Esophagus muscularis mucosa (tissue), 4 donors: ENCODE measurements at places on chromosomes 1 and 21. TPM values are rescaled to one million over a fixed set of nuclear protein-coding genes. Genes with fewer than 3 reads are reported as not detected.

DNA sequence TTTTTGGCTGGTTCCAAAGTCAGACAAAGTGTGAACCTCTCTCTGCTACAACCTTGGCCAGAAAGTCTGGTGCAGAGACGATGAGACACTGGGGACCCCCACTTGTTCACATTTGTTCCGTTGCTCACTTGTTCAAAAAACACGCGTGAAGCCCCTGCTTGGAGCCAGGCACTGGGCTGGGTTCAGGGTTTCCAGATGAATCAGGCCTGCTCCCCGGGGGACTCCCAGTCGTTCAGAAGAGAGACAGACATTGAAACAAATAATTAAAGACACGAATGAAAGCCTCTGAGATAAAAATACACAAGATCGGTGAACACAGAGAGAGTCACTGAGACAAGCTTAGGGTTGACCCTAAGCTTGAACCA lies 101.5 kb upstream of the RUNX3 start:
- no peaks in the 10 kb centered on the region for H3K27me3 ChIP-seq
- peaks cover 11% of the 10 kb centered on the region for H3K4me1 ChIP-seq
- H3K36me3 ChIP-seq = no peaks in the 10 kb centered on the region
- H3K4me3 ChIP-seq = no peak overlapping the region
- no peak overlapping the region for H3K27ac ChIP-seq

GRCh38 chr1:90488451-90488850 lies 228.7 kb downstream of the BARHL2 start:
- DNase-seq = no peak
- no peaks in the 10 kb centered on the region for H3K27me3 ChIP-seq
- no peak overlapping the region for H3K4me3 ChIP-seq
- H3K27ac ChIP-seq = no peak overlapping the region

- H3K27me3 ChIP-seq = no peaks in the 10 kb centered on the region
- no peak overlapping the region for H3K4me3 ChIP-seq
- H3K27ac ChIP-seq = no peak overlapping the region
- no peaks in the 10 kb centered on the region for H3K4me1 ChIP-seq
These were observed 156.3 kb upstream of the C1orf174 start for GRCh38 chr1:4056422-4056821.

DNA sequence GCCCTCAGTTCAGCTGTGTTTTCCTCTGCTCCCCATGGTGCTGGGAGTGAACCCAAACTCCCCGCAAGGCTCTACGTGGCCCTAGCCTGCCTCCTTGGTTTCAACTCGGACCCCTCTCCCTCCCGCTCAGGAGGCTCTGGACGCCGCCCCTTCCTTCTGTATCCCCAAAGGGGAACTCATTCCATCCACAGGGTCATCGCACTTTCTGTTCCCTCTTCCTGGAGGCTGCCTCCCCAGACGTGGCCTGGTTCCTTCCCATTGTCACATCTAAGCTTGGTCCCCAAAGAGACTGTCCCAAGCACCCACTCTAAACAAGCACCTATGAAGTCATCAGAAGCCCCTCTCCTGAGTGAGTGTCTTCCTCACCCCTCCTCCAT lies 10.9 kb downstream of the KCNAB2 start:
- H3K27me3 ChIP-seq = no peaks in the 10 kb centered on the region
- no peaks in the 10 kb centered on the region for H3K36me3 ChIP-seq
- no peak overlapping the region for H3K27ac ChIP-seq
- peaks cover 20% of the 10 kb centered on the region for H3K4me1 ChIP-seq

DNA sequence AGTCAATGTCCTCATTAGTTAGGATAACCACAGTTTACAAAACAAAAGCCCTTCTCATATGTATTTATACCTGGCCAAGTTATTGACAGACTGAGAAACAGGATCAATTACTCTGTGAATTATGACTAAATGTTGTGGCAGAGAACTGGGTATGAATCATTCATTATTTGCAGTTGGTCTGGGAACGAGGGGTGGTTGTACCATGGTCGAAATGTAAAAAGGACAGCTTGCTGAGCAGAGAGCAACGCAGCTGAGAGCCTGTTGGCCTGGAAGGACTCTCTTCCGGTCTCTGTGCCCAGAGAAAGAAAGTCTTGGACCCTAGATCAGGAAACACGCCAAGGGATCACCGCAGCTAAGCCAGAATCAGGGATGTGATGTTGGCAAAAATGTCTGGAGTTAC lies 169.6 kb downstream of the DISC1 start:
- no peaks in the 10 kb centered on the region for H3K27me3 ChIP-seq
- H3K4me1 ChIP-seq = no peaks in the 10 kb centered on the region
- no peaks in the 10 kb centered on the region for H3K36me3 ChIP-seq
- H3K4me3 ChIP-seq = no peak overlapping the region

- H3K27ac ChIP-seq = peak overlapping the region; percentile 38
- peaks cover 98% of the 10 kb centered on the region for H3K4me1 ChIP-seq
- no peak overlapping the region for H3K4me3 ChIP-seq
- DNase-seq = no peak
These were observed 11.2 kb downstream of the TNFRSF1B start for GRCh38 chr1:12177999-12178441.

DNA sequence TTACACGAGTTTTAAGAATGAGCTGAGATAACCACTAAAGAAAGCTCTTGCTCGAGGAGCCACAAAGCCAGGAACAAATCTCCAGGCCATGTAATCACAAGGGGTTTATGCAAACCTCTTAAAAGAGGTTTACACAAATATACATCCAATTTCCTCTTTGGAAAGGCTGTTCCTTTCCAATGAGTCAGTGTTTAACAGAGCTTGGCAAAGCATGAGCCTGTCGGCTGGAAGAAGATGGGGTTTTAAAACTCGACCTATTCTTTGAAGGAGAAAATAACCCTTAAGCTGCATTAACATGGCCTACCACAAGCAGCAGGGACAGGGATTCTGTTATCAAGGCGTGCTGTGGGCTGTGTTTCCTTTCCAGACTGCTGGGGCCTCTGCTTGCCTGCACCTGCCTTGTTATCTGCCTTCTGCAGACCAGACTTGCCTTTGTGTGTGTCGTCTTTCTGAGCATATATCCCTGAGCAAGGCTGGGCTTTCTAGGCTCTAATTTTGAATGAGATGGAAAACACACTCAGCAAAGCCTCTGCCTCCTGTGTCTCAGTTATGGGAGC lies 40.6 kb upstream of the CYP2J2 start:
- peak; percentile 79 for DNase-seq
- H3K4me3 ChIP-seq = no peak overlapping the region

DNA sequence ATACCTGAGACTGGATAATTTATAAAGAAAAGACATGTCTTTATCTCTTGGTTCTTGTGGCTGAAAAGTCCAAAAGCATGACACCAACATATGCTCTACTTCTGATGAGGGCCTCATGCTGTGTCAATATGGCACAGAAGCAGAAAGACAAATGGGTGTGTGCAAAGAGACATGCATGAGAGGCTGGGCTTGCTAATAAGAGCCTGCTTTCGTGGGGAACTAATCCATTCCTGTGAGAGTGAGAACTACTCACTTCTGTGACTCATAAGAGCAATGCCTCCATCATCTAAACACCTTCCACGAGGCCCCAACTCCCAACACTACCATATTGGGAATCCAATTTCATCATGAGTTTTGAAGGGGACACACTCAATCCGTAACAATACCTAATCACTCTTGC lies 340.0 kb upstream of the DUSP10 start:
- H3K27me3 ChIP-seq = no peaks in the 10 kb centered on the region
- DNase-seq = peak; percentile 50
- no peak overlapping the region for H3K27ac ChIP-seq
- H3K4me1 ChIP-seq = peaks cover 15% of the 10 kb centered on the region
- H3K36me3 ChIP-seq = no peaks in the 10 kb centered on the region

DNA sequence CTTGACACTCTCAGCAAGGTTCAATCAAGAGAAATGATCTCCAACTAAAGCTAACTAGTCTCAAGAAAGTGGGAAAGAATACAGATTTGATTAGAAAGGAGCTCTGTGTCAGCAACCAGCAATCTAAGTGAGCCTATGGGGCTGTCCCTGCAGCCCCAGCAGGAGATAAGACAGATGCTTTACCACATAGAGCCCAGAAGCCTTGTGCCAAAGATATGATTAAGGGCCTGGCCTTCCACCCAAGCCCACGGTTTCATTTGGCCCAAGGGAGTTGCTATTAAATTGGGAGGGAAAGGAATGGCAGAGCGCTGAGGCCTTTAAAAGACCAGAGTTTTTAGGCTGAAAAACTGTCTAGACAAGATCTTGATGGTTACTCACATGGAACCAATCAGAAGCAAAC lies 74.8 kb downstream of the HLCS start:
- no peak overlapping the region for H3K27ac ChIP-seq
- H3K27me3 ChIP-seq = no peaks in the 10 kb centered on the region
- peaks cover 46% of the 10 kb centered on the region for H3K36me3 ChIP-seq
- DNase-seq = peak; percentile 87
- H3K4me1 ChIP-seq = no peaks in the 10 kb centered on the region

DNA sequence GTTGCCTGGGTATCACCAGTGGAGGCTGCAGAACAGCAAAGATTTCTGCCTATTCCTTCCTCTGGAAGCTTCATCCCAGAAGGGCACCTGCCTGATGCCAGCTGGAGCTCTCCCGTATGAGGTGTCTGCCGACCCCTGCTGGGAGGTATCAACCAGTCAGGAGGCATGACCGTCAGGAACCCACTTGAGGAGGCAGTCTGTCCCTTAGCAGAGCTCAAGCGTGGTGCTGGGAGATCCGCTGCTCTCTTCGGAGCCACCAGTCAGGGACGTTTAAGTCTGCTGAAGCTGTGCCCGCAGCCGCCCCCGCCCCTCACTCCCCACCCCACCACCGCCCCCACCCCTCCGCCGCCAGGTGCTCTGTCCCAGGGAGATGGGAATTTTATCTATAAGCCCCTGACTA lies 23.1 kb upstream of the HFM1 start:
- no peak overlapping the region for H3K4me3 ChIP-seq
- no peaks in the 10 kb centered on the region for H3K4me1 ChIP-seq
- H3K27me3 ChIP-seq = no peaks in the 10 kb centered on the region
- no peak for DNase-seq
- H3K27ac ChIP-seq = no peak overlapping the region
- no peaks in the 10 kb centered on the region for H3K36me3 ChIP-seq

- H3K4me1 ChIP-seq = peaks cover 21% of the 10 kb centered on the region
- peak overlapping the region; percentile 52 for H3K4me3 ChIP-seq
- H3K27me3 ChIP-seq = no peaks in the 10 kb centered on the region
- H3K36me3 ChIP-seq = no peaks in the 10 kb centered on the region
These were observed 35.8 kb downstream of the LDLRAD1 start for GRCh38 chr1:53982034-53982762.

GRCh38 chr1:32933742-32934322 lies 30.8 kb downstream of the RNF19B start:
- H3K4me1 ChIP-seq = peaks cover 12% of the 10 kb centered on the region
- H3K36me3 ChIP-seq = peaks cover 36% of the 10 kb centered on the region
- peak overlapping the region; percentile 50 for H3K27ac ChIP-seq
- no peak for DNase-seq

DNA sequence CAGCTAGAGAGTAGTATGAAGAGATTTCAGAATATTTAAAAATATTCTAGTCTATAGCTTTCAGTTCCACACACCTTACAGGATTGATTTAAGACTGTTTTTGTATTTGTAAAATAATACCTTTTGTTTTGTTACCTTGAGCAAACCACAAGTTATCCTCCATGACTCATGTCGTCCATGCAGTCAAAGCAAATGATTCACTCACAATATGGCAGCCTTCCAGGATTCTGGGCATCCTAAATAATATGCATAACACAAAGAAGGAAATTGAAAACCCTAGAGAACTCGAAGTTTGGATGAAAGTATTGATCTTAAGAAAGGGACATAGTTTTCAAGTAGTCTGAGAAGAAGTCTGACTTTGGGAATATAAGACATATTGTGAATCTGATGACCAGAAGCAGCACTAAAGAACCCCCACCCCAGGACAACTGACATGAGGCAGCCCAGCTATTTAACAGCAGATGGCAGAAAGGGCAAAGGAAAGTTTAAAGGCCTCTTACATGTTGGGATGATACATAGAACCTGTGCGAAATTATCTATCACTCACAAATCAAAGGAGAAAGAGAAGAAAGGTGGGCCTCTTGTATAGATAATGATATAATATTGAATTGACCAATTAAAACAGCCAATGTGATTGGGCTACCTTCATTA lies 857.9 kb downstream of the BRINP3 start:
- H3K4me1 ChIP-seq = no peaks in the 10 kb centered on the region
- H3K4me3 ChIP-seq = no peak overlapping the region
- no peak for DNase-seq

GRCh38 chr1:9145021-9145668 lies 16.2 kb upstream of the GPR157 start:
- no peak overlapping the region for H3K4me3 ChIP-seq
- H3K27ac ChIP-seq = no peak overlapping the region
- H3K27me3 ChIP-seq = no peaks in the 10 kb centered on the region
- no peak for DNase-seq
- no peaks in the 10 kb centered on the region for H3K36me3 ChIP-seq

GRCh38 chr21:16834791-16835190 lies 678.1 kb upstream of the CXADR start:
- no peaks in the 10 kb centered on the region for H3K27me3 ChIP-seq
- H3K36me3 ChIP-seq = no peaks in the 10 kb centered on the region
- H3K27ac ChIP-seq = no peak overlapping the region
- no peak overlapping the region for H3K4me3 ChIP-seq
- DNase-seq = no peak

DNA sequence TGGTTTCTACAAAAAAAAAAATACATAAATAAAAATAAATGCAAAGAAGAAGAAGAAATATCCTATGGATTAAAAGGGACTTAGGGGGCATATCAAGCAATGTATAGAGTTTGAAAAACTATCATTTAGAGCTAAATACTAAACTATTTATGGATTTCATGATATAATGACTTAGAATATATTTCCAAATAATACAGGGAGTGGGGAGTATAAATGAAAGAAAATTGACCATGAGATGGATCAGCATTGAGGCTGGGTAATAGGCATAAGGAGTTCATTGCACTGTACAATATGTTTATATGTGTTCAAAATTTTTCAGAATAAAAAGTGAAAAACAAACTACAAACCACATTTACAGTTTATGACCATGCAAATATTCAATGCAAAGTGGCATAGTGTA lies 18.8 kb downstream of the NHLH2 start:
- H3K27ac ChIP-seq = no peak overlapping the region
- no peaks in the 10 kb centered on the region for H3K36me3 ChIP-seq
- H3K4me1 ChIP-seq = no peaks in the 10 kb centered on the region
- DNase-seq = no peak

The C1orf216 gene
- total RNA-seq = 20.5 TPM

The AMY2A gene
- not detected for total RNA-seq

The NTMT2 gene
- not detected for total RNA-seq

The ENAH gene
- total RNA-seq = 198 TPM

The AGRN gene
- 31.6 TPM for total RNA-seq

The NCMAP gene
- total RNA-seq = not detected

The STUM gene
- total RNA-seq = 3.1 TPM

The SAMSN1 gene
- total RNA-seq = 2.9 TPM

The C8A gene
- not detected for total RNA-seq

The MRPL20 gene
- total RNA-seq = 175 TPM

The CD5L gene
- total RNA-seq = 1.2 TPM
